Pancreas (tissue), 10 donors: ENCODE measurements at places on chromosomes 1 and 21. TPM values are rescaled to one million over a fixed set of nuclear protein-coding genes. Genes with fewer than 3 reads are reported as not detected.

PRDX1 gene
- total RNA-seq, result 124 TPM

GABPA gene
- total RNA-seq, result 14.7 TPM

C2CD4D gene
- 0.49 TPM for total RNA-seq

OR2L8 gene
- not detected for total RNA-seq

RGSL1 gene
- not detected for total RNA-seq

FCRLB gene
- total RNA-seq, result 0.43 TPM

HSF2BP gene
- total RNA-seq, result 0.28 TPM

ERRFI1 gene
- total RNA-seq, result 36.4 TPM

ZNF593OS gene
- total RNA-seq, result not detected

S100A1 gene
- 2.3 TPM for total RNA-seq

KRTAP19-1 gene
- total RNA-seq, result not detected

WLS gene
- 75.3 TPM for total RNA-seq

KCNQ4 gene
- total RNA-seq, result 0.35 TPM

SLC35A3 gene
- total RNA-seq, result 12.2 TPM

TRIM67 gene
- under 0.01 TPM for total RNA-seq

SMIM1 gene
- 3.1 TPM for total RNA-seq

SLC19A2 gene
- total RNA-seq, result 8.9 TPM

KCNK2 gene
- total RNA-seq, result 0.95 TPM

S100A8 gene
- total RNA-seq, result 19.0 TPM

CLCA4 gene
- total RNA-seq, result not detected

FAM167B gene
- 3.9 TPM for total RNA-seq

CCDC185 gene
- not detected for total RNA-seq

SPRR2E gene
- not detected for total RNA-seq

PPIAL4G gene
- total RNA-seq, result not detected

CELA2A gene
- 360 TPM for total RNA-seq

SLC2A5 gene
- total RNA-seq, result 0.14 TPM

IFI44L gene
- total RNA-seq, result 1.7 TPM

RGS2 gene
- total RNA-seq, result 9.2 TPM

RAB3B gene
- 5.7 TPM for total RNA-seq

TNFRSF18 gene
- total RNA-seq, result not detected

SETD4 gene
- 16.8 TPM for total RNA-seq

ZNF683 gene
- total RNA-seq, result not detected

NBPF4 gene
- not detected for total RNA-seq

KISS1 gene
- not detected for total RNA-seq

CYYR1 gene
- total RNA-seq, result 3.6 TPM

BECN2 gene
- total RNA-seq, result not detected

SPOCD1 gene
- total RNA-seq, result not detected

TTC22 gene
- total RNA-seq, result 10.6 TPM

SLAMF6 gene
- total RNA-seq, result 0.31 TPM

CLCN6 gene
- total RNA-seq, result 5.3 TPM

MACF1 gene
- total RNA-seq, result 122 TPM

C1QB gene
- 17.3 TPM for total RNA-seq

KIF17 gene
- total RNA-seq, result 0.73 TPM

SYCP1 gene
- not detected for total RNA-seq

CRB1 gene
- total RNA-seq, result not detected

FAM78B gene
- 0.66 TPM for total RNA-seq

FCRL1 gene
- not detected for total RNA-seq

FOXD2 gene
- 0.05 TPM for total RNA-seq

HSD3B2 gene
- total RNA-seq, result not detected

PERM1 gene
- not detected for total RNA-seq

RAP1GAP gene
- 53.5 TPM for total RNA-seq

TMEM50B gene
- total RNA-seq, result 22.1 TPM

NBPF3 gene
- 4.4 TPM for total RNA-seq

LHX8 gene
- total RNA-seq, result not detected

C1orf210 gene
- 12.7 TPM for total RNA-seq

RSPH1 gene
- 0.94 TPM for total RNA-seq
